ENCODE measurements at places on chromosomes 4 and X.

DNA sequence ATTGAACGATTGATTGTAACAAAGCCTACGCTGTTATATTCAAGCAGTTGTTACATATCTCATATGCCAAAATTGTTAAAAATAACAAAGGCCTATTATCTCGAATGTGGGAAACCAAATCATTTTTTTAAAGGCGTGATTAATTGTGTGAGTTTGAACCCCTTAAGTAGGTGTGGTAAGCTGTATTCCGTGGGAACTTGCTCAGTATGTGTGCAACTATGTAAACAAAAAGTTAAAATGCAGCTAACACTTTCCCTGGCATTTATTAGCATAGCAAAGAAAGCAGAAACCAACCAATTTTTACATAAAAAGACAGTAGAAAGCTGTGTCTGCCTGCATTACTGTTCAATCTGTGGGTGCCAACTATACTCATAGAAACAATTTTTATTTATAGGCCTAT is 166.0 kb upstream of the HAND2 start:
- no peak for DNase-seq

DNA sequence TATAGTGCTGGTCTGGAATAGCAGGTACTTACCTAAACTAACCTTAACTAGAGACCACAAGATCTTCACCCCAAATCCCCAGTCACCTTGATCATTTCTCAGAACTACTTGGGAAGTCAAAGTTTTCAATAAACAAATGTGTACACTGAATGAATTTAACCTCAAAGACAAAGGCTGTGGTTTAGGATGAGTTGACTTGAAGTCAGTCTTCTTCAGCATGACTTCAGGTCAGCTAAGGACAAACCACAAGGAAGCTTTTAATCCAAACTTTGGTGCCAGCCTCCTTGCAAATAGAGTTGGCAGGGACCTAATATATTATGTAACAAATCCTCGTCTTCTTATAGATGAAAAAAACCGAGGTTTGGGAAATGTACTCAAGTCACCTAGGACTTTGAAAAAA is 21.2 kb upstream of the VCX2 start:
- no peak for DNase-seq

DNA sequence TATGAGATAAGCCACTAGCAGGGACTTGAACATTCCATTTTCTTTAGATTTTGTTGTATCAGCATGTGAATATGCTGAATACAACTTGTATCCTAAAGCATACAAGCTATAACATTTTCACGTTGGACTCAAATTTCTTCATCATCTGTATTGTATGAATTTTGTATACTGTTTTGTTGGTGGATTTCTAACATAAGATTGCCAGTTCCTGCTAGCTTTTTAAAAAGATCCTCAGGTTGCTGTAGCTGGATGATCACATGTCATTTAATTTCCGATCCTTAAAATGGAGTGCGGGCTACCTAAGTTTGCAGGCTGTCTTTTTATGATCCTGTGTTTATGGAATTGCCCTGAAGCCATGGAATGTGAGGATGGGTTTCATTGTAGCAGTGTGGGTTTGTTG is 6.9 kb downstream of the PDLIM5 start:
- DNase-seq, result no peak

GRCh38 chrX:97931586-97931985 is 1047.9 kb downstream of the RPA4 start:
- DNase-seq, result no peak

DNA sequence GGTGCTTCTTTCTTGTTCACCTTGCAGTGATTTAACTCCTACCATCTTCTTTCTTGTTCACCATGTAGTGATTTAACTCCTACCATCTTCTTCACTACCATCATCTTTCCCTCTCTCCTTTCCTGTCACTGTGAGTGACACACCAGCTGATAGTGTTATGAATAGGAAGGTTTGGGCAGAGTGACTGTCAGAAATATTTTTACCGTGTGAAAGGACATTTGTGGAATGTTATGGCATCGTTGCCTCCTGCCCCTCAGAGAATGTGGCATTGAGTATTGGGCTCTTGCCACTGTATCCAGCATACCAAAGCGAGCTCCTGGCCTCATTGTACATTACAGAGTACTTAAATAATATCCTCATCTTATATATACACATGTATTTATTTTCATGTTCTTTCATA is 90.8 kb upstream of the AMOT start:
- DNase-seq, result no peak

GRCh38 chrX:12617241-12617640 is 174.0 kb upstream of the PRPS2 start:
- DNase-seq, result no peak

GRCh38 chrX:8897259-8897658 is 96.1 kb upstream of the FAM9A start:
- DNase-seq, result no peak
